ENCODE measurements at places on chromosomes 13 and 19. TPM values are rescaled to one million over a fixed set of nuclear protein-coding genes. Genes with fewer than 3 reads are reported as not detected.

- DNase-seq: peak; percentile 72
These were observed 2.9 kb upstream of the HOOK2 start for GRCh38 chr19:12778017-12778904.

Gene TMPRSS9
- total RNA-seq: 0.16 TPM

DNA sequence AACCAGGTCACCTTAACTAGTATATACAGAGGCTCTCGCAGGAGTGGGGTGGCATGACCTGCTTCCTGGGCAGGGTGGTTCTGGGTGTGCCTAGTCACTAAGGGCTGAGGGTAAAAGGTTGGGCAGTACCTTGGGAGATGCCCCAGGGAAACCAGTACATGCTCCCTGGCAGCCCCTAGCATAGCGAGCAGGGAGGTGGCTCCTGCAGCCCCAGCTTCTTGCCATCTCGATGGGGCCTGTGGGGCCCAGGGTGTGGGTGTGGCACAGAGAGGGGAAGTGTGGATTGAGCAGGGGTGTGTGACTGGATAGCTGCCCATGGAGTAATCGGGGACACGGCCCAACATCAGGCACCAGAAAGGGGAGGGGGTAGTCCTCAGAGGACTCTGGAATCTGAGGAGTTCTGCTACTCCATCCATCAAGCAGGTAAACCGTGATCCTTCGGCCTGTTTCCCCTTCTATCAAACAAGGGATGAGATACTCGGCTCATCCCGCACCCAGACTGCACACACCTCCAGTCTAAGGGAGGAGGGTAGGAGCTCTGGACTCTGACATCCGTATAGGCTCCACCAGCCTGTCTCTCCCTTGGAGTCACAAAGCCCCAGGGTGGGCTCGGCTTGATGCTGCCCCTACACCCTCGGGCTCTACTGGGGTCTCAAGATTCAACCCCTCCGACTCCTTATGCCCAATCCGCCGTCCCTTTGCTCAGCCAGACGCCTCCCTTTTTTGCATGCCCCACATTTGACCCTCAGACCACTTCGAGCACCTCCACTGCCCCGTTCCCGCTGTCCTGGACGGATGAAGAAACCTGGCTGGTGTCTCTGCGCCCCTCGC is 1.1 kb downstream of the ZBTB45 start:
- no peak for DNase-seq

DNA sequence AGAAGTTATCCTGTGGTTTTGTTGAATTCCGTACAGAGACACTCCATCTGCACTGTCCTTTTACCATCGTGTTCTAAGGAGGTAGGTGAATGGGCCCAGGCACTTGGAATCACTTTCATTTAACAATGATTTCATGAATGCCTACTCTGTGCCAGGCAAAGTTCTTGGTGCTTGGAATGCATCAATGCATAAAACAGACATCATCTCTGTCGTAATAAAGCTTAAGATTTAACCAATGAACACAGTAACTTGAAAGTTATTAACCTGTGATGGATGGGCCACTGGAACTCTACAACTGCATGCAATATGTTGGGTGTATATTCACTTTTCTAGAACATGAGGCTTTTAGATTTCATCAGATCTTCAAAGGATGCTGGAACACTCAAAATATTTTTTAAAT is 14.1 kb upstream of the STARD13 start:
- no peak for DNase-seq

GRCh38 chr19:6572217-6572616 is 18.7 kb downstream of the CD70 start:
- no peak for DNase-seq

GRCh38 chr19:17684256-17684655 is 3.9 kb downstream of the UNC13A start:
- DNase-seq: no peak

Gene ATP4A
- total RNA-seq: not detected

Gene PIH1D1
- 61.3 TPM for total RNA-seq

DNA sequence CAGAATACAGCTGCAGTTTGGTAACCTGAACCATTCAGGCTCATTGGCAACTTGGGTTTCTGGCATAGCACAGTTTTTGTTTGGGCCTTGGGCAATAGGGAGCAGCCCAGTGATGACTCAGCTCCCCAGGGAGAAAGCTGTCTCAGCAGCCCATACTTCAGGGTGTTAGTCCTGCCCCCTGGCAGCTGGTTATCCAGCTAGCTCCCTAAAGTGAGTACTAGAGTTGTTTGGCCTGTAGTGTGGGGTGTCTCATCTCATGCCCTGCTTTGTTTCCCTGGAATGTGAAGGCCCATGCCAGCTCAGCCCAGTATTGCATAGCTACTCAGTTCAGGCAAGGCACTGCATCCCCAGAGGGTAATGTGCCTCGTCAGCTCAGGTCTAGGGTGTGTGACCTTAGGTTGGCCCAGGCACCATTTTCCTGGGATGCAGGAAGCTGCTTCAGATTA is 18.2 kb upstream of the ZNF543 start:
- DNase-seq: peak; percentile 83

GRCh38 chr13:114226088-114226487 is 8.6 kb upstream of the CDC16 start:
- DNase-seq: no peak

Gene ZNF181
- 4.8 TPM for total RNA-seq

DNA sequence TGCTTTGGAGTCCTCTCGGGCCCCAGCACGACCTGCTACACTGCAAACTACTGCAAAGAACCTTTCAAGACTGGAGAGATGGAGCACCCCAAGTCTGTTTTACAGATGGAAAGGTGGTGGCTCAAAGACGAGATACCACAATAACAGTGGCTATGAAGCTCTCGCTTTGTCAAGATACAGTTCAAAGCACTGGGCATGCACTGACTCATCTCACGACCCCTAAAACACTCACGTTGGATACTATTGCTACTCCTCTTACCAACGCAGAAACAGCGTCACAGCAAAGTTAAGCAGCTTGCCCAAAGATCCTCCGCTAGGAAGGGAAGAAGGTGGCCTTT is 24.0 kb upstream of the LAIR1 start:
- DNase-seq: no peak

- peak; percentile 69 for DNase-seq
These were observed 13.3 kb downstream of the ARRDC2 start for GRCh38 chr19:18021121-18021755.

DNA sequence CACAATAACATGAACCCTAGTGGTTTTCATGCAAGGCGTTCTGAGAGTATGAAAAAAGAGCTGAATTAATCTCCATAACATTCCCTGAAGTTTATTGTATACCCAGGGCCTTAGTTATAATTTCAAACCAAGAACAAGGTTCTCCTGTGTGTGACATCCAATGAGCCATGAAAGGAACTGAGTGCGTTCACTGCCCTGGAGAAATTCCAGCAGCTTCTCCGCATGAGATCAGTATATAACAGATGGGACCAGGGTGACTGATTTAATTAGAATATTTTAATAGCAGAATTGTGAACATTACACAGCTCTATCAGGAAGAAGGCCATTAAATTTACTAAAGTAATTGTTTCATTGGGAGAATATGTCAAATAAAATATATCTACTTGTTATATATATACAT is 1190.5 kb upstream of the SLC10A2 start:
- DNase-seq: no peak

- no peak for DNase-seq
These were observed 9.5 kb downstream of the RUBCNL start for GRCh38 chr13:46377554-46377953.

GRCh38 chr19:41998246-41999020 is 4.4 kb upstream of the ATP1A3 start:
- no peak for DNase-seq

Gene ZNF550
- total RNA-seq: 13.5 TPM

Gene ACP7
- not detected for total RNA-seq

DNA sequence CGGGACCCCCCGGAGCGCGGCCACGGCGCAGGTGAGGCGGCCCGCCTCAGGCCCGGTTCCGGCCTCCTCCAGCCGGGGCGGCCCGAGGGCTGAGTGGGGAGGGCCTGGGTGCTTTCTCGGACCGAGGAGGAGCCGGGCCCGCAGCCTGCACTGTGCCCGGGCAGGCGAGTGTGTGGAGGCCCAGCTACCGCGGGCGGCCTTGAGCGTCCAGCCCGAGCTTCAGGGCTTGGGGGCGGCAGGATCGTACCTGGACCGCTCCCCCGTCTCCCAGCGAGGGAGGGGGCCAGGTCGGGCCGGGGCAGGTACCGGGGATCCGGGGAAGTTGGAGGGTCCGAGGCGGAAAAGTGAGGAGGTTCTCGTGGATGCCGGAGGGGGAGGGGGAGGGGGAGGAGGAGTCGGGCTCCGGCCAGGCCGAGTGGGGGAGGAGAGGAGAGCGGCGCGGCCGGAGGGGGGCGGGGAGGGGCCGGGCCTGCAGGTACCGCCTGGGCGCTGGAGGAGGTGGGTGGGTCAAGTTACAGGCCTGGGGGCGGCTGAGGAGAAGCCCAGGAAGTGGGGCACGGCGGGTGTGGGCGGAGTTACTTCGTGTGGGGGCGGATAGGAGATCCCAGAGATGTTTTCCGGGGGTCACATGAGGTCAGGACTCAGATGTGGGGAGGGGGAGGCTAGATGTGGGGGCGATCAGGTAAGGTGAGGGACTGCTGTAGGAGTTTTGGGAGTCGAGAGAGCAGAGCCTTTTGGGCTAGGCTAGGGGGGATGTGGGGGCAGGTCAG is 545 bp downstream of the NACC1 start:
- peak; percentile 30 for DNase-seq

DNA sequence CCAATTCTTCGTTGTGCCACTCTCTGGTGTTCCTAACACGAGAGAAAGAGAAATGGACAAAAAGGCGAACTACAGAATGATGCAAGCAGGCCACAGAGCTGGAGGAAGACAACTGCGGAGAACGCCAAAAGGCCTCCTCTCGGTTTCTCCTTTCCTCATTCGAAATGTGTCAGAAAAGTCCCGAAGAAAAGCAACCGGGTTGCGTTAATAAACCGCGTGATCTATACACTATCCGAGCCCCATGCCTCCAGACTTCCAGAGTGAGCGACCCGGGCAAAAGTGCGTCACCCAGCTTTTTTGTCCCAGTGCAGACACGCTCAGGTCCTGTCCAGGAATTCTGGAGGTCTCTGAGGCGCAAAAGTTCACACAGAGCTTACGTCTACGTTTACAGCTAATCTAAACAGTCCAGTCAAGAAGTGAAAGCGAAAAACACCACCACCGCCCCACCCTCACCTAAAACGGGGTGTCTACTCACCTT is 413 bp downstream of the N4BP2L2 start:
- DNase-seq: peak; percentile 42

Gene CERS4
- total RNA-seq: 13.3 TPM

DNA sequence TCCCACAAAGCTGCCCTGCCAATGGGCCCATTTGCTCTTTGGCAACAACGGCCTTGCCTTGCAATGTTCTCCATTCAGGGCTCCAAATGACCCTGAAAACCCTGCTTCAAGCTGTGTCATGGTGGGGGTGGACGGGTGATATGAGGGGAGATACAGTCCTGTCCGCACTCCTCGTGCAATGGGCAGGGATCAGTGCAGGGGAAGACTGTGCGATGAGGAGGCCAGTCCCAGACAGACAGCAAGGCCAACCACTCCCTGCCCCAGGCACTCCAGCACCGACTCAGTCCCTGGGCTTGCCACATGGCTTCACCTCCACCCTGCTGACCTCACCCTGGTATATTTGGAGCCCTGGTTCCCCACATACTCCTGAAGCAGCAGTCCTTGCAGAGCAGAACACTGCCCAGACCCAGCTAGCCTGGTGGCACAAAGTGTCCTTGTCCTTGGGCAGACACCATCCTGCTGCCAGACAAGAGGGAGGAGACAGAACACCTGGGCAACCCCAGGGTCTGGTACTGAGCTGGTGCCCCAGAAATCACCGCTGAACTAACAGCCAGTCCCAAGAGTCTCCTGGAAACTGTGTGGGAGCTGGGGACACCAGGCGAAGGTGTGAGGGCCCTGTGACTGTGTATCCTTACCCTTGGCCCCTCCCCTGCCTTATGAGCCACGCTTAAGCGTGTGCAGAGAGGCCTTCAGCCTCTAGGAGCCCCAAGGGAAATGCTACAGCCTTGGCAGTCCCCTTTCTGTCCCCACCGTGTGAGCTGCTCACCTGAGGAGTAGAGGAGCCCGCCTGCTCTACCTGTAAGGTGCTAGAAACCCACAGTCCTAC is 9.1 kb upstream of the SLC35E1 start:
- DNase-seq: no peak

- DNase-seq: no peak
These were observed 213.7 kb downstream of the ZIC5 start for GRCh38 chr13:99757756-99758459.

Gene C13orf42
- not detected for total RNA-seq

DNA sequence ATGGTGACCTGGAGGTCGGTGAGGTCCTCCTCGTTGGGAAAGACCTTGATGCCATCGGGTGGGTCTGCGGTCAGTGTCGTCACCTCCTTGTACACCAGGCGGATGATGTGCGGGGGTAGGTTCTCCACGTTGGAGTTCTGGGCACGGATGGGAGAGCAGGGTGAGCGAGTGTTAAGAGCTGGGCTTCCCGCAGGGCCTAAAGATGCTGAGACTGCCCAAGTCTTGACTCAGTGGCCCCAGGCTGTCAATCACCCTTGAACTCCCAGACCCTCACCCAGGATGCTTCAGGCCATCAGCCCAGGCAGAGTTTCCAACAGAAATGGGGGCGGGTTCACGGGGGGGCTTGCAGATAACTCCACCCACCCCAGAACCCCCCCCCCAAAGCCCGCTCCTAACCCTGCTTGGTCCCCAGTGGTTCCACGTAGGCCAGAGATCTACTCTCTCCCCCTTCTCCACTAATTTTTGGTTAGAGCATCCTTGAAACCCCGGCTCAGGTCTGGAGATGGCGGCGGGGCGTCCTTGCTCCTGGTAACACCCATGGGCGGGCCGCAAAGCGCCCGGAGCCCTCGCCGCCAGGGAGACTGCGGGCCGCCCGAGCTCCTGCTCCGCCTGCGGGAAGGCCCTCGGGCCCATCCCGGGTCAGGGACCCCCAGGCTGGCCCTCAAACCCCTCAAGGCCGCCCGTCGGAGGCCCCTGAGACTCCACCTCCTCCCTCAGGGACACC is 600 bp downstream of the UBE2S start:
- no peak for DNase-seq

- no peak for DNase-seq
These were observed 2.5 kb downstream of the SLC35E1 start for GRCh38 chr19:16569609-16570320.

- peak; percentile 57 for DNase-seq
These were observed 381.1 kb downstream of the LIG4 start for GRCh38 chr13:107834281-107834680.

GRCh38 chr13:60757501-60758215 is 360.6 kb downstream of the TDRD3 start:
- DNase-seq: no peak

Gene ACER1
- not detected for total RNA-seq

DNA sequence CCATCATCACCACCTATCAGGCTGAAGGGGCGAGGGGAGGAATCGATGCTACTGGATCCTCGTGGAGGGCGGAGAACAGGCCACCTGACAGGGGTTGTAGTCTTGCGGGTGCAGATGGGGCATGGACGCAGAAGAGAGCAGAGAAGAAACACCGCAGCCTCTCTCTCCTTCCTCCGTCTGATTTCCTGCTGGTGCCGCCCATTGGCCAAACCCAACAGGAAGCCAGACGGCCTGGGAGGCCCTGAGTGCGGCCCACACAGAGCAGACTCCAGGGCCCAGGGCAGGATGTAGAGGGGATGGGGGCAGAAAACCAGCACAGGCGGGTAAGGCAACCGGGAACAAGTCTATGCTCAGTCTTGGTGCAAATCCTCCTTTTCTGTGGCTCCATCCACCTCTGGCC is 15.4 kb downstream of the CEBPA start:
- no peak for DNase-seq

Gene MBNL2
- 66.5 TPM for total RNA-seq
